ENCODE measurements at places on chromosomes 5 and 9. TPM values are rescaled to one million over a fixed set of nuclear protein-coding genes. Genes with fewer than 3 reads are reported as not detected.

Gene STPG3
- total RNA-seq: not detected

Gene PDLIM7
- total RNA-seq: 7.3 TPM

Gene DDX41
- total RNA-seq: 115 TPM

Gene PCDHB16
- 4.6 TPM for total RNA-seq

Gene SIT1
- total RNA-seq: 0.26 TPM

Gene OSMR
- total RNA-seq: 11.7 TPM

Gene HEMGN
- not detected for total RNA-seq

Gene DEPDC1B
- 0.66 TPM for total RNA-seq

Gene NR5A1
- not detected for total RNA-seq

Gene FOXI1
- not detected for total RNA-seq

Gene CAMLG
- 7.9 TPM for total RNA-seq

Gene SLC34A3
- total RNA-seq: not detected

Gene ROR2
- total RNA-seq: 5.4 TPM

Gene EMB
- total RNA-seq: 2.6 TPM

Gene GADD45G
- 30.3 TPM for total RNA-seq

Gene HSD17B4
- 98.6 TPM for total RNA-seq

Gene TYRP1
- not detected for total RNA-seq

Gene NRARP
- total RNA-seq: 18.4 TPM

Gene ADRB2
- 1.6 TPM for total RNA-seq

GRCh38 chr5:64295101-64295500, 129.5 kb downstream of the RNF180 start:
- H3K4me1 ChIP-seq: no peaks in the 10 kb centered on the region
- no peaks in the 10 kb centered on the region for H3K36me3 ChIP-seq
- no peak overlapping the region for H3K27ac ChIP-seq
- no peaks in the 10 kb centered on the region for H3K27me3 ChIP-seq
- DNase-seq: peak; percentile 20

DNA sequence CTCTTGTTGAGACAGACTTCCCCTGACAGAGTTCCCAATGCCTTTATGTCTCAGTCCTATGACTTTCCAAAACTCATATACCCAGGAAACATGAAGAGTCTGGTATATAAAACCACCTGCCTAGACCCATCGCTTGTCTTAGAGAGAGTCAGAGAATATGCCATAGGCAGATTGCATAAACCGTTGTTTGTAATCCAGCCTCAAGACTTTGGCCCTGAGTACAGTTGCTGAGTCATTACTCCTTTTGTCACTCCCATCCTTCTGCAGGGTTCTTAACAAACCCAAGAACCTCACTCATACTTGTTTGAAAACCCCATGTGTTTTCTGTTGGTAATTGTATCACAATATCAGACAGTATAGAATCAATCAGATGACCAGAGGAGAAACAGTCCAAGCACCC, 616.3 kb downstream of the SLCO4C1 start:
- no peaks in the 10 kb centered on the region for H3K27me3 ChIP-seq
- peaks cover 4% of the 10 kb centered on the region for H3K4me1 ChIP-seq
- no peaks in the 10 kb centered on the region for H3K36me3 ChIP-seq
- no peak overlapping the region for H3K27ac ChIP-seq
- no peak for DNase-seq

DNA sequence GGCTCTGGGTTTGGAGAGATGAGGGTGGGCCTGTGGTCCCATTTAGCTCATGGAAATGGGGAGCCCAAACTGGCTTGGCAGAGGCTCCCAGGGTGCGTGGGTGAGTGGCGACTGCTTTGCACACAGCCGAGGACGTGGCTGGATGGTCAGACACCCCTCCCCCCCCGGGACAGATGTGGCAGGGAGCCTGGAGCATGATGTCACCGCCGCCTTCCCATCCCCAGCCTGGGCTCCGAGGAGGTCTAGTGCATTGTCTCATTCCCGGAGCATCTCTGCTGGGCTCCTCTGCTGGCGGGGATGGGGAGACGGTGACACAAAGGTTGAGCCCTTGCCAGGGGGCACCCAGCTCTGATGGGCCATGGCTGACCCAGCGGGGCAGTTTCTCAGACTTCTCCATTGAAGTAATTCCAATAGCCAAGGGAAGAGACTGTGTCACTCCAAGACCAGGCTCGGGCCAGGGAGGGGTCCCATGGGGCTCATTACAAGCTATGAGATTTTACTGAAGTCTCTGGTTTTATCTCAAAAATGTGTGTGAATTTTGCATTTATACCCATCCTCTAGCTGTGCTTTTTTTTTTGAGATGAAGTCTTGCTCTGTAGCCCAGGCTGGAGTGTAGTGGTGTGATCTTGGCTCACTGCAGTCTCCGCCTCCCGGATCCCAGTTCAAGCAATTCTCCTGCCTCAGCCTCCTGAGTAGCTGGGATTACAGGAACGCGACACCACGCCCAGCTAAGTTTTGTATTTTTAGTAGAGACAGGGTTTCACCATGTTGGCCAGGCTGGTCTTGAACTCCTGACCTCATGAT, 36.1 kb downstream of the HMCN2 start:
- H3K27me3 ChIP-seq: no peaks in the 10 kb centered on the region
- peak; percentile 25 for DNase-seq
- H3K27ac ChIP-seq: no peak overlapping the region
- H3K4me3 ChIP-seq: no peak overlapping the region

DNA sequence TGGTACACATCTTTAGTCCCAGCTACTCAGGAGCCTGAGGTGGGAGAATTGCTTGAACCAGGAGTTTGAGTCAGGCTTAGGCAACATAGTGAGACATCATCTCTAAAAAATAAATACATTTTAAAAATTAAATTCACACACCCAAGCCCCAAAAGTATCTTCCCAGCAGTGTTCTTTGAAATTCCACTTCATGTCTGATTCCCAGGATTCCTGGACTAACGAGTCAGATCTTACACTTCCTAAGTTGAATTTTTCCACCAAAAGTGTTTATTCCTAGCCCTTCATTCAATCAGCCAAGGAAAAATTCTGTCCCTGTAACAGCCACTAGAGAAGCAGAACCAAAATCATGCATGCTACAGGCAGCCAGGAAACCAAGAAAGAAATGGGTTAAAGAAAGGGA, 970.9 kb downstream of the EFNA5 start:
- no peak overlapping the region for H3K4me3 ChIP-seq
- DNase-seq: no peak
- H3K27me3 ChIP-seq: no peaks in the 10 kb centered on the region
- H3K4me1 ChIP-seq: no peaks in the 10 kb centered on the region

- H3K27ac ChIP-seq: no peak overlapping the region
- H3K4me3 ChIP-seq: no peak overlapping the region
- H3K27me3 ChIP-seq: peaks cover 21% of the 10 kb centered on the region
- H3K4me1 ChIP-seq: peaks cover 19% of the 10 kb centered on the region
- DNase-seq: no peak
These were observed 4.3 kb upstream of the AHRR start for GRCh38 chr5:317086-317811.

- peaks cover 10% of the 10 kb centered on the region for H3K4me1 ChIP-seq
- no peak overlapping the region for H3K27ac ChIP-seq
- no peaks in the 10 kb centered on the region for H3K27me3 ChIP-seq
- DNase-seq: no peak
These were observed 128.3 kb downstream of the GPBP1 start for GRCh38 chr5:57302164-57302563.

DNA sequence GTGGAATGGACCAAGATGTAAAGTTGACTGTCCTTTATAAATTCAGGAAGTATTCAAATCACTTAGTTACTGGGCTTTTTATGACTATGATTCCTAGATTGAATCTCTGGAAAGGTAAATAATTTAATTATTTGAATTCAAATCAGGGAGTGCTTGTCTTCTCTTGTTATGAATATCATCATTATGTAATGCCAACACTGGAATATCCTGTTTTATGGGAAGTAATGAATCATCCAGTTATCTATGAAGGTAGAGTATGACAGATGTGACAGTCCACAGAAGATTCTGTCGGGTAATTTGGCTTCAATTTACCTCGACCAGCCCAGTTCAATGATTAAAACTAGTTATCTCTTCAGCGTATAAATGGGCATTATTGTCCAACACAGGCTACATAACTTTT, 141.0 kb upstream of the NUDT12 start:
- DNase-seq: no peak
- H3K4me3 ChIP-seq: no peak overlapping the region
- H3K36me3 ChIP-seq: no peaks in the 10 kb centered on the region
- H3K4me1 ChIP-seq: no peaks in the 10 kb centered on the region
- H3K27ac ChIP-seq: no peak overlapping the region

- no peak for DNase-seq
- H3K36me3 ChIP-seq: no peaks in the 10 kb centered on the region
- no peaks in the 10 kb centered on the region for H3K27me3 ChIP-seq
- H3K27ac ChIP-seq: no peak overlapping the region
- no peak overlapping the region for H3K4me3 ChIP-seq
These were observed 92.4 kb downstream of the XRCC4 start for GRCh38 chr5:83169571-83170337.

GRCh38 chr5:160118349-160119141, 705 bp downstream of the PWWP2A start:
- H3K4me3 ChIP-seq: peak overlapping the region; percentile 55
- no peaks in the 10 kb centered on the region for H3K36me3 ChIP-seq
- peak overlapping the region; percentile 98 for H3K27ac ChIP-seq
- H3K27me3 ChIP-seq: no peaks in the 10 kb centered on the region
- DNase-seq: peak; percentile 49

DNA sequence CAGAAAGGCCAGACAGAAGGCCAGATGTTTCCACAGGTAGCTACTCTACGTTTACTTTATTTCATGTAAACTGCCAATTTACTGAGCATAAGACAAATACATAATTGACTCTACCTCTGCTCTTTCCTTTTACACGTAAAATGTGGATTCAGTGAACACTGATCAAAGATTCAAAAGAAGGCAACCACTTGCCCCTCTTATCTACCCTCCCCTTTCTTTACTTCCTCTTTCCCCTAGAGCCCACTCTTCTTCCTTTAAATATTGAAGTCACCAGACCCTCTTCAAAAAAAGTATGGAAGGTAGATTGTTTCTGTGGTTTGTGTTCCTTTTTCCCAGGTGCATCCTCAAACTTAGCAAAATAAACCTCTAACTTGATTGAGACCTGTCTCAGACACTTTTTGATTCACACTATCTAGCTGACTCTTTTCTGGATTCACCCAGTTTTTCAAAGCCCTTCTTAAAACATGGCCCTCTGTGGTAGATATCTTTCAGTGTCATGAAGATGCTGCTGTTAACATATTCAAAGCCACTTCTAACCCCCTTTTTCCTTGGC, 6.7 kb downstream of the FAM114A2 start:
- no peaks in the 10 kb centered on the region for H3K36me3 ChIP-seq
- no peaks in the 10 kb centered on the region for H3K27me3 ChIP-seq
- H3K4me1 ChIP-seq: peaks cover 3% of the 10 kb centered on the region
- H3K4me3 ChIP-seq: no peak overlapping the region

GRCh38 chr9:131698618-131698985, 41.3 kb downstream of the RAPGEF1 start:
- H3K4me1 ChIP-seq: peaks cover 34% of the 10 kb centered on the region
- DNase-seq: no peak
- H3K4me3 ChIP-seq: no peak overlapping the region
- no peaks in the 10 kb centered on the region for H3K27me3 ChIP-seq

- no peak overlapping the region for H3K4me3 ChIP-seq
- H3K27me3 ChIP-seq: no peaks in the 10 kb centered on the region
- no peak for DNase-seq
- no peaks in the 10 kb centered on the region for H3K4me1 ChIP-seq
- H3K27ac ChIP-seq: no peak overlapping the region
These were observed 1568.5 kb upstream of the WWC1 start for GRCh38 chr5:166722939-166723338.

GRCh38 chr9:82332774-82333152, 344.2 kb downstream of the SPATA31D1 start:
- H3K4me3 ChIP-seq: no peak overlapping the region
- DNase-seq: no peak
- H3K27ac ChIP-seq: no peak overlapping the region
- no peaks in the 10 kb centered on the region for H3K36me3 ChIP-seq
- H3K27me3 ChIP-seq: no peaks in the 10 kb centered on the region

DNA sequence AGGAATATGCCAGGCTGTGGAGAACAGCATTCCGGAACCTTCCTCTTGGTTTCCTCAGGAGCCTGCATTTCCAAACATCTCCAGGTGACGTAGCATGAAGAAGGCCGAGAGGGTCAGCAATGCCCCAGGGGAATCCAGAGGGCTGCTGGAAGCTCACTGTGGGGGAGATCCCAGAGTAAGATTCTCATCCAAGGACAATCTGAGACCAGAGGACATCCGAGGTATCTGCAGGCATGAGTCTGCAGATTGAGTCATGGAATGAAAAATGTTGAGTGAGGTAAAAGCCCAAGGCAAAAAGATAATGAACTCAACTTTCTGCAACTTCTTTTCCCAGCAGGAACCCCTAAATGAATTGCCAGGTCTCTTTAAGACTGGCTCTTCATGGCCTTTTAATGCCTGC, 73.5 kb downstream of the KIF4B start:
- no peaks in the 10 kb centered on the region for H3K27me3 ChIP-seq
- DNase-seq: no peak

GRCh38 chr5:172903790-172904189, 55.4 kb upstream of the RPL26L1 start:
- H3K4me1 ChIP-seq: peaks cover 71% of the 10 kb centered on the region
- H3K27ac ChIP-seq: peak overlapping the region; percentile 100
- peak; percentile 76 for DNase-seq

DNA sequence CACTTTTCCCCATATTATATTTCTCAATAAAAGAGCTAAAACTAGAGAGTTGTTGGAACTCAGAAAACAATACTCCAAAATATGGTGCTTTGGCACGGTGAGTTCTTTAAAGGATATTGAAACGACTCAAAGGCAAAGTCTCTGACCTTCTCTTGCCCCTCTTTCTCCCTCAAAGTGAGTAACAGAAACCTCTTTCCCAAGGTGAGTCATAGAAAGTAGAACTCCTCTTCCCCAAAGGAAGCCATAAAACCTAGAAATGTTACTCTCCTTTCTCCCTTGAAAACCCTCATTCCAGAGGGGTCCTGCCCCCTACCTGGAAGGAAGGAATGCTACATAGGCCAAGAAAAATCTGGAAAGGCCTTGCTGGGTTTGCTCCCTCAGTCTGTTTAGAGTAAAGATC, 47.5 kb downstream of the RAPGEF6 start:
- H3K27me3 ChIP-seq: no peaks in the 10 kb centered on the region
- no peak overlapping the region for H3K4me3 ChIP-seq
- H3K4me1 ChIP-seq: peaks cover 5% of the 10 kb centered on the region
- H3K27ac ChIP-seq: no peak overlapping the region

DNA sequence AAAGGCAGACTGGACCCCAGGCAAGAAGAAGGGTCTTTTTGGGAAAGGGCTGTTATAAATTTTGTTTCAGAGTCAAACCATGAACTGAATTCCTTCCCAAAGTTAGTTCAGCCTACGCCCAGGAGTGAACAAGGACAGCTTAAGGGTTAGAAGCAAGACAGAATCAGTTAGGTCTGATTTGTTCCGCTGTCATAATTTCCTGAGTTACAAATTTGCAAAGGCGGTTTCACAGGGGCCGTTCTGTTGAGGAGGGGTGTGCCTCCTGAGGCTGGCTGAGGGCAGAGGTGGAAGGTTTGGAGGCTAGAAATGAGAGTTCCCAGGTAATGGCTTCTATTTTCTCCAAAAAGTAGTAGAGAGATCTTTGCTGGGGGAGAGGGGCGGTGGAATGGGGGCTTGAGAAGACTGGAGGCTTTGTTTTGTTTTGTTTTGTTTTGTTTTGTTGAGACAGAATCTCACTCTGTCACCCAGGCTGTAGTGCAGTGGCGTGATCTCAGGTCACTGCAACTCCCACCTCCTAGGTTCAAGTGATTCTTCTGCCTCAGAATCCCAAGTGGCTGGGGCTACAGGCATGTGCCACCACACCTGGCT, 4.1 kb upstream of the CERCAM start:
- no peaks in the 10 kb centered on the region for H3K27me3 ChIP-seq
- DNase-seq: no peak
- H3K4me1 ChIP-seq: peaks cover 19% of the 10 kb centered on the region

GRCh38 chr9:113513536-113513935, 50.0 kb downstream of the RGS3 start:
- no peaks in the 10 kb centered on the region for H3K36me3 ChIP-seq
- no peaks in the 10 kb centered on the region for H3K27me3 ChIP-seq
- H3K27ac ChIP-seq: peak overlapping the region; percentile 35
- DNase-seq: no peak
- peaks cover 22% of the 10 kb centered on the region for H3K4me1 ChIP-seq
